ENCODE measurements at places on chromosomes 1 and 21.
A peak's percentile ranks its signal among the peaks of the same experiment; 100 is the strongest.

DNA sequence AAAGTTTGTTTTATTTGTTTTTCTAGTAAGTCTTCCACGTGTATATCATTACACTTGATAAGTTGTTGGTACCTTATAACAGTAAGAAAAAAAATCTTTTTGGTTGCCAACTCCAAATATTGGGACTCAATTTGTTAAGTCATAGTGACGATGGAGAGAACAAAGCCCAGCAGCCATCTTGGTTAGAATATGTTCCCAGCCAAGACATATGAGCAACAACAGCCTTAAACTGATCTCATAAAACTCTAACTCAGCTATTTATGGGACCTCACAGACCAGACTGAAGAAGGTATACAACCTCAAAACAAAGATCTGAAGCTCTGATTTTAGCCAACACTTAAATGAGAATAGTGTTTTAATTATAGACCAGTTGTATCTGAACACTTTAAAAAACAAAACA is 281.3 kb downstream of the VAV3 start:
- no peak for DNase-seq

DNA sequence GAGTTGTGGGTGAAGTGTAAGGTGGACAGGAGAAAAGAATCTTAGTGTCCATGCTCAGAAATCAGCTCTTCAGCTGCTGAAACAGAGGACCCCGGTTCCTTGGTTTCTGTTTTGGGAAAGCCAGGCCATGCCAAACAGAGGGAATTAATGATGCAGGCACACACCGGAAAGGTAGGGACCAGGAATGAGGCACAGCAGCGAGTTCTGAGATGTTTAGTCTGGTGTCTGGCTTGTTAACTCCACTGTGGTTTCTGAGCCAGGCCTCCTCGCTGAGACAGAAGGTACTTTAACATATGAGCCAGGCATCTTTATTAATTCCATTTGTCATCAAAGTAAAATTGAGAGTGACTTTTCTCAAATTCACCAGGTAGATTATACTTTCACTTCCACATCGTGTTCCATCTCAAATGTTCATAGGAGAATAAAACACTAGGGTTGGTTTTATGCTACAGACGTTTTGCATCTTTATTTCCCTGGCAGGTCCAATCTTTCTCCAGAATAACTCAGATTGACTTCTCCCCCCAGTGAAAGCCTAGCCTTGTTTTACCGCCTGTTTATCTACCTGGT is 23.5 kb downstream of the LRRC8D start:
- peak; percentile 62 for DNase-seq

- no peak for DNase-seq
Observed at GRCh38 chr1:51719146-51719545, 102.3 kb downstream of the OSBPL9 start.

GRCh38 chr1:18922848-18923755 is 20.7 kb upstream of the ALDH4A1 start:
- DNase-seq: no peak

- DNase-seq: no peak
Observed at GRCh38 chr1:35857830-35858229, 25.2 kb upstream of the AGO1 start.

GRCh38 chr1:94753171-94753972 is 66.8 kb upstream of the SLC44A3 start:
- DNase-seq: no peak

DNA sequence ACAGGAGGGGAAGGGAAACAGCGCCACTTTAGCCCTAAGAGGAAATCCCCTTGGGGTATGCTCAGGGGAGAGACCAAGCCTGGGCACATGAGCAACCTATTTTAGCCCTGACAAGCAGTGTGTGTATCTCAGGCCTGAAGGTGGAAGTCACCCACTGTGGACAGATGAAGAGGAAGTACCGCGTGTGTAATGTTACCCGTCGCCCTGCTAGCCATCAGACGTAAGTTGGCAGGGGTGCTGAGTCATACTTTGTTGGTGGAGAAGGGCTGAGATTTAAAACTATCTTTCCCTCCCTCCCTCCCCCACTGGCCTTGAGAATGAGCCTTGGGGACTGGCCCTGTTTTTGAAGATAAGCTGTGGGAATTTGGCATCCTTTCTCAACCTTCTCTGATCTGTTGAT is 11.2 kb downstream of the AGO1 start:
- no peak for DNase-seq

DNA sequence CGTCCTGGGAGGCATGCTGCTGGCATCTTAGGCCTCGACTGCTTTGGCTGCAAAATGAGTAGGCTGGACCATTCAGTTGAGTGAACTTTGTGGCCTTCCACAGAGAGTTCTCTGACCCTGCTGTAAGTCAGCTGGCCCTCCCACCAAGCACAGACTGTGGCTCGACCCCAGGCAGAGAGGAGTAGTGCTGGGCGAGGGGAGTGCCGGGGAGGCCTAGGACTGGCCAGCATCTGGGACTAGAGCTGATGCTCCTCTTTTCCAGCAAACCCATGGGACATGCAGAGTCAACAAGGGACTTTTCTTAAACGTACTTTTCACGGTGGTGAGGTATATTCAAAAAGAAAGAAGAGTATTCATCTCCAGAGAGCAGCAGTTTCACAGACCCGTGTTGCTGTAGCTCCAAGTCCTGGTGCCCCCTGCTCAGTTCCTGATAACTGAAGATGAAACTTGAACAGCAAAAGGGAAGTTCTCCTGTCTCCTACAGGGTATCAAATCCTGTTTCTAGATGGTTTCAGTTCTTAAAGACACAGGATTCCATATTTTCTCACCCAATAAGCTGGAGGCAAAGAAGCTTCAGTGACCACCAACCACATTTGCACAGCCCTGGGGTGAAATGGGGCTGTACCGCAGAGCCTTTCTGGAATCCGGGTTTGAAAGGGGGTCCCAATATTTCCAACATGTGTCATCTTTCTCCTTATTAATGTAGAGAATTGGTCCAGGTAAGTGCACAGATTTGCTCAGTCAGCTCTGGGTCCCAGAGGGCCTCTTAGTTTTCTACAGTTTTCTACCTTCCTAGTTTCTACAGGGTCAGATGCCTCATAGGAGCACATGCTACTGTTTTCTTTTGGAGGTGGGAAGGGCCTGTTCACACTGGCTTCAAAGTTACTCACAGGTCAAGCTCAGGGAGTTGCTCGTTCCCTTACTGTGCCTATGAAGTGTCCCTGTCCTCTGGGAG is 20.9 kb downstream of the BATF3 start:
- no peak for DNase-seq

DNA sequence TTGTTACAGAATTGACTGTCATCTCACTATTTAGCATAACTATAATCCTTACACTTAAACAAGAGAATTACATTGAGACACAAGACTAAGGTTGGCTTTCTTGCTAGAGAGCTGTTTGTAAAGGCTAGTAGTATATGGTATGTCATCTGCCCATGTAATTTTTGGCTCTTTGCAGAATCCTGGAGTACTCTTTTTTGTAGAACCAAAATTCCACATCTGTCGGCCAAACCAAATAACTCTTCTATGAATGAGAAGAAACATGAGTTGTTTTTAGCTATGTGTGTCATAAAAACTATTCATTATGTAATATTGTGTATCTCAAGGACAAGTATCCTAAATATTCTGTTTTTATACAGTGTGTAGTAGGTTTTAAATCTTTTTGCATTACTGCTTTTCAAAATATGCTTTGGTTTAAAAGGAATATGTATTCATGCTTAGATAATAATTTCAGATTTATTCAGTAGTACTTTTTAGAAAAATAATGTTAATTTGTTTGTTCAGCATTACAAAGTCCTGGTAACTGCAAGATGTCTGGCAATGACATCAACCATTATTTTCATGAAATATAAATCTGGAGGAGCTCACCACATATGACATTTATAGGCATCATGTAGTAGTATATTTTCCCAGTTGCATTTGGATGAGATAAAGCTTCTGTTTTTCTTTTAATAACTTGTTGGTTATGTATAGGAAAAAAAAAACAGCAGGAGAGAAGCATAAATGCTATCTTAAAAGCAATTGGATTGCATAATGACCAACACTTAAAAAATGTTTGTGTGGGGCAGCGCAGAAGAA is 159.8 kb downstream of the HS2ST1 start:
- DNase-seq: no peak

GRCh38 chr1:59198564-59198963 is 98.3 kb upstream of the FGGY start:
- no peak for DNase-seq

DNA sequence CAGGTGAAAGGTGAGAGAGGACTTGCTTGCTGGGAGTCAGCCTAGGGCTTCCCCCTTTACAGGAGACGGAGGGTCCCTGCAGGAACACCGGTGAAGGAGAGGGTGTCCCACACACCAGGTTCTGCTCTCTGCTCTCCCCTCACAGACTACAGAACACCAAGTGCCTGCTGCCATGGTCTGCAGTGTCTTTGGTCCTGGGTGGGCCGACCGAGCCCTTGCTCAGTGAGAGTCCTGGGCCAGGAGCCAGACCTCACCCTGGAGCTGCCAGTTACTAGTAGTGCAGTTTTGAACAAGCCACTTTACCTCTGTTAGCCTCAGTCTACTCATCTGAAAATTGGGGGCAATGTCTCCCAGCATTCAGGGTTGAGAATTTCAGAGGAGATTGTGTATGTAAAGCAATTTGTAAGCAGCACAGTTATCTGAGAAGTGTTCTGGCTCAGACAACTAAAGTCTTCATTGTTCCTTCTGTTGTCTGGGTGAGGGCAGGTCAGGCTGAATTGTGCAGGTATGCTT is 2.7 kb upstream of the IL6R start:
- no peak for DNase-seq

GRCh38 chr1:180166436-180166800 is 11.7 kb downstream of the QSOX1 start:
- DNase-seq: no peak

DNA sequence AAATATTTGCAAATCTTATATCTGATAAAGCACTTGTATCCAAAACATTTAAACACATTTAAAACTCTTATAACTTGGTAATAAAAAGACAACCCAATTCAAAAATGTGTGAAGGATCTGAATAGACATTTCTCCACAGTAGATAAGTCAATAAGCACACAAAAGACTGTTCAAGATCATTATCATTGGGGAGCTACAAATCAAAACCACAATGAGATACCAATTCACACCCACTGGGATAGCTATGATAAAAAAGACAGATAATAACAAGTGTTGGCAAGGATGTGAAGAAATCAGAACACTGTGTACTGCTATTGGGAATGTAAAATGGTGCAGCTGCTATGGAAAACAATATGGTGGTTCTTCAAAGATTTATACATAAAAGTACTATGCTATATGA is 5.1 kb upstream of the LIN9 start:
- DNase-seq: no peak

DNA sequence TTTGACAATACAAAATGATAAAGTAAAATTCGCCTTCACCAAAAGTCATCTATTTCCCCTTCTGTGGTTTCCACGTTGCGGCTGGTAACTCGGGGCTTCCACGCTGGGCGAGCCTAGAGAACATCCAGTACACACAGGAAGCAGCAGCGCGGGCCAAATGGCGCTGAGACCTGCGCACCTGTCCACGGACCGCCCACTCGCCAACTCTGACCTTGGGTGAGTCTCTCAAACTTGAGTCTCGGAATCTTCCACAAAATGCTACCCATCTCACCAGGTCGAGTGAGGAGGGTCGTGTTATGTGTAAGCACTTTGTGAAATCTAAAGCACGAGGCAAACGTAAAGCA is 820 bp upstream of the TTF2 start:
- DNase-seq: peak; percentile 77

- no peak for DNase-seq
Observed at GRCh38 chr1:175530622-175531375, 212.6 kb downstream of the TNR start.

GRCh38 chr1:181497870-181498269 is 14.6 kb downstream of the CACNA1E start:
- DNase-seq: no peak

DNA sequence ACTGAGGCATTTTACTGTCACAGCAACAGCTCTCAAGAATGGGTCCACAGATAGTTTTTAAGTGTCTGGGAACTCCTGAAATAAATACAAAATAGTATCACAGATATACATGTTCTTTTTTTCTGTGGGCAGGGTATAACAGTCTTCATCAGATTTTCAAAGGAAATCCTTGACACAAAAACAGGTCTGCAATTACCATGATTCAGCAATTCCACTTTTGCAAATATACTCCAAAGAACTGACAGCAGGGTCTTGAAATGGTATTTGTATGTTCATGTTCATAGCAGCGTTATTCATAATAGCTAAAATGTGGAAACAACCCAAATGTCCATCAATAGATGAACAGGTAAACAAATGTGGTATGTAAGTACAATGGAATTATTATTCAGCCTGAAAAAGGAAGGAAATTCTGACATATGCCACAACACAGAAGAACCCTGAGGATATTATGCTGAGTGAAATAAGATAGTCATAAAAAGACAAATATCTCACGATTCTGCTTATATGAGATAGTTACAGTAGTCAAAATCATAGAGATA is 85.0 kb downstream of the EPS15 start:
- DNase-seq: no peak

- DNase-seq: no peak
Observed at GRCh38 chr1:234913278-234913649, 215.4 kb downstream of the TOMM20 start.

DNA sequence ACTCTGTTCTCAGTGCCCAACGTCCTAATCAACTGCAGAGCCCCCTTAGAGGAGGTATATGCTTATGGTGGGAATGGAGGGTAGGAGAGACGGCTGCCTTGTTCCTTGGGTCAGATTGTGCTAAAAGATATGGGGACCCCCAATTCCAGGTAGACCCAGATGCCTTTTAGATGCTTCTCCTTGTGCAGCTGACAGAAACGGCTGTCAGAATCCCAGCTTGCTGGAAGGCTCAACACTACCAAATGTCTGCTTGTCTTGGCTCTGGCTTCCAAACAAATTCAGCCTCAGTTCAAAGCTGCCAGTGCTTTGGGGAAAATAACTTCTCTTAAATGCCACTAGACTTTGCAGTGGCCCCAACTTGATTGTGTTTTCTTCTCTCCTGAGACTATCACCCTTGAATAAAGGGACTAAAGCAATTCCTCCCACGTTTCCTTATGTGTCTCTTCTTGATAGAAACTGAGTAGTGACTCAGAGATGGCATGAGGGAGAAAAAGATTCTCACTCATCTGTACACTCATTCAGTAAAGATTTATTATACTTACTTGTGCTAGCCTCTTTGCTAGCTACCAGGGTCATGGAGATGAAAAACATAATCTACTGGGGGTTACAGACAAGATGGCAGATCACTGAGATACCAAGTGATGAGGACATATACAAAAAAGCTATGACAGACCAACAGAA is 3.4 kb upstream of the RNF19B start:
- no peak for DNase-seq

- DNase-seq: no peak
Observed at GRCh38 chr1:241330619-241331327, 26.2 kb downstream of the RGS7 start.

- no peak for DNase-seq
Observed at GRCh38 chr21:16891821-16892220, 621.0 kb upstream of the CXADR start.

DNA sequence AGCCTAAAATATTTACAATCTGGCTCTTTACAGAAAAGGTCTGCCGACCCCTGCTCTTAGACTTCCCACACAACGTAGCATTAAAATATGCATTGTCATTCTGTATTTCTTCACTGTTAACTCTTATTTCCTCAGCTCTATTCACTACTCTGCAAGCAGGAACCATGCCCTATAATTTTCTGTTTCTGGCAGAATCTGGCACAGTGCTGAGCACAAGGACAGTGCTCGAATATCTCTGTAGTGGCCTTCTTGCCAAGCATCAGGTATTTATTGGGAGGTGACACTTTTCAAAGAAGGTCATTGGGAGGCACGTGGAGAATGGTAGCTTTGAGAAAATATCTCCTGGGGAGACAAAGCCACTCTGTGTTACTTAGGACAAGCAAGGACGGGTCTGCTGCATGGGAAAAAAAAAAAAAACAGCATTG is 77.9 kb downstream of the PSMG1 start:
- DNase-seq: no peak

- DNase-seq: no peak
Observed at GRCh38 chr1:89794406-89794805, 26.4 kb upstream of the LRRC8D start.

- DNase-seq: peak; percentile 72
Observed at GRCh38 chr21:41816583-41817165, 49.8 kb upstream of the RIPK4 start.

All from CD4-positive, alpha-beta T cell treated with Interleukin-17A for 4 hours (primary cell).